ENCODE measurements at places on chromosomes 5 and 9.

- no peak overlapping the region for H3K27ac ChIP-seq
- no peaks in the 10 kb centered on the region for H3K27me3 ChIP-seq
- no peak for DNase-seq
- no peaks in the 10 kb centered on the region for H3K36me3 ChIP-seq
Observed at GRCh38 chr5:35370871-35371270, 140.6 kb upstream of the PRLR start.

DNA sequence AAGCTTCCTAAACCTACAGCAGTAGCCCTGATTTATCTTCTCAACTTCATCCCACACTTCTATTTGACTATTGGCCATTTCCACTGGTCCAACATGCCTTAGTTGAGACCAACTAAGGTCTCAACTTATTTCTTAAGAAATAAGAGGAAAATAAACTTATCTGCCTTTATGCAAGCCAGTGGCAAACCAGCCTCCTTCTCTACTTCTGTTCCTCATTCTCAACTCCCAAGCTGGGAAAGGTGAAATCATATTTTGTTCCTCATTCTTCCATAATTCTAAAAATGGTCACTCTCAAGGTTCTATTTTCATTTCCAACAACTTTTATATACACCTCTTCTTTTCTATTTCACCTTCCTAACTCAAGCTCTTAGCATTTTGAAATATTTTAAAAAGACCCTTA lies 149.6 kb upstream of the C9orf72 start:
- no peak for DNase-seq
- H3K27ac ChIP-seq, result no peak overlapping the region
- peaks cover 8% of the 10 kb centered on the region for H3K27me3 ChIP-seq
- no peak overlapping the region for H3K4me3 ChIP-seq

DNA sequence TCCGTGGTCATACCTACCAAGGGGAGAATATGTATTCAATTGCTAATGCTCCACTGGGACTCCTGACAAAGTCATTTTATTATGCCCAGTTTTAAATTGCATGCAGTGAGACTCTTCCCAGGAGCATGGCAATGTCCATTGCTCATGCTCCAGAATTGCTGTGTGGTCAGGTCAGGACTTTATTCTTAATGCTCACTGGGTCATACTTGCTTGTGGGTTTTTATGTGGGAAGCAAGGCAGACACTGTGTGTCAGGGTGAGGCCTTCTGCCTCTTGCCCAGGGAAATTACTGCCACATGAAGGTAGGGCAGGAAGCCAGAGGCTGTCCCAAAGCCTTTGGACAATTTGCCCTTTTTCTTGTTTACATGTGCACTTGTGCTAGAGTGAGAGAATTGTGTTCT lies 164.6 kb upstream of the MEF2C start:
- peaks cover 4% of the 10 kb centered on the region for H3K36me3 ChIP-seq
- H3K4me3 ChIP-seq, result no peak overlapping the region
- H3K27me3 ChIP-seq, result peaks cover 1% of the 10 kb centered on the region
- no peak for DNase-seq

- H3K27me3 ChIP-seq, result no peaks in the 10 kb centered on the region
- no peak overlapping the region for H3K4me3 ChIP-seq
- DNase-seq, result no peak
- no peaks in the 10 kb centered on the region for H3K36me3 ChIP-seq
- H3K4me1 ChIP-seq, result no peaks in the 10 kb centered on the region
Observed at GRCh38 chr5:59923465-59923864, 29.9 kb upstream of the PDE4D start.

DNA sequence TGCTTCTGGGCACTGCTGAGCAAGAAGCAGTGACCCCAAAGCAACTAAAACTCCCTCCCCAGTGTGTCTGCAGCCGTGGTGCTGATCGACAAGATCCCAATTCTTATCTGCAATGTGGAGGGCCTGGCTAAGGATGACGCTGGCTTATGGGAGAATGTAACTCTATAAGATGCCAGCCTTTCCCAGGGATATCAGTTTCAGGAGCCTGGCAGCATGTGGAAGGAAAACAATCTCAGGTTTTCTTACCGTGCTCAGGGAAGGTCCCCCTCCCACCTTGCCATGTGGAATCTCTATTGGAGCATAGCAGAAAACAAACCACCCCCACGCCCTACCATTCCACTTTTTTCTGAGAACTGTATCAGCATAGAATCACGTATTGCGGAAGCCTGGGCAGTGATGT lies 87.7 kb upstream of the PTPN3 start:
- no peak for DNase-seq
- no peak overlapping the region for H3K27ac ChIP-seq
- no peak overlapping the region for H3K4me3 ChIP-seq
- no peaks in the 10 kb centered on the region for H3K4me1 ChIP-seq

GRCh38 chr5:110855961-110856360 lies 117.2 kb downstream of the SLC25A46 start:
- H3K27me3 ChIP-seq, result peaks cover 8% of the 10 kb centered on the region
- no peak for DNase-seq
- peaks cover 9% of the 10 kb centered on the region for H3K4me1 ChIP-seq
- no peak overlapping the region for H3K4me3 ChIP-seq
- H3K27ac ChIP-seq, result no peak overlapping the region

DNA sequence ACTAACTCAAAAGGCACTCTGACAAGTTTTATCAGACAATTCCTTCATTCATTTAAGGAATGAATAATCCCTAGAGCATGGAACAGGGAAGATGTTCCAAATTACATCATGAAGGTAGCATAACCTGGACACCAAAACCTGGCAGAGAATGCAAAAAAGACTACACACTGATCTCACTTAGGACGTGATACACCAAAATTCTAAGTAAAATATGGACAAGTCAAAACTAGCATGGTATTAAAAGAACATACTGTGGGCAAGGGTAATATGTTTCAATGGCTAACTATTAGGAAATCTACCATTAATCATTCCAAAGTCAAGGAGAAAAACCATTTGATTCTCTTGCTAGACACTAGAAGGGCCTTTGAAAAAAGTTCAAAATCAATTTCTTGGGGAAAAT lies 176.5 kb downstream of the HSPA4 start:
- H3K4me3 ChIP-seq, result no peak overlapping the region
- no peak for DNase-seq
- no peak overlapping the region for H3K27ac ChIP-seq
- H3K36me3 ChIP-seq, result no peaks in the 10 kb centered on the region
- H3K4me1 ChIP-seq, result no peaks in the 10 kb centered on the region

DNA sequence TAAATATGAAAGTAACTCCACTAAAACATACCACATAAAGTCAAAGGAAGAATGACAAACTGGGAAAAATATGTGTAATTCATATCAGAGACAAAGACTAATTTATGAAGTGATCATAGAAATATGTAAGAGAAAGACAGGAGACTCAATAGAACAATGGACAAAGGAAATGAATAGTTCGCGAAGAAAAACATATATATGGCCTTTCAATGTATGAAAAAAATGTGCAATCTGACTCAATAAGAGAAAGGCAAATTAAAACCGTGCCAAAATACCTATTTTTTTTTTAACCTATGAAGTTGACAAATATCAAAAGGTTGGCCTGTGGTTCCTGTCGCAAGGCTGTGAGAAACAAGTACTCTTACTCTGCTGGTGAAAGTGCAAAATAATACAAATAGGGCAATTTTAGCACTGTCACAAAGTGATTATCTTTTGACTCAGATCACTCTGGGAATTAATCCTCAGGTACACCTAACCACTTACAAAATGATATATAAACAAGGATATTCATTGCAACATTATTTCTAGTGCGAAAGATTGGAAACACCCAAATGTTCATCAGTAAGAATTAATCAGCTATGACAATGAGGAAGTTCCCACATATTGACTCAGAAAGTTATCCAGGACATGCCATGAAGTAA lies 3.7 kb downstream of the C9 start:
- no peaks in the 10 kb centered on the region for H3K27me3 ChIP-seq
- H3K4me1 ChIP-seq, result no peaks in the 10 kb centered on the region
- H3K27ac ChIP-seq, result no peak overlapping the region
- no peaks in the 10 kb centered on the region for H3K36me3 ChIP-seq
- no peak for DNase-seq

DNA sequence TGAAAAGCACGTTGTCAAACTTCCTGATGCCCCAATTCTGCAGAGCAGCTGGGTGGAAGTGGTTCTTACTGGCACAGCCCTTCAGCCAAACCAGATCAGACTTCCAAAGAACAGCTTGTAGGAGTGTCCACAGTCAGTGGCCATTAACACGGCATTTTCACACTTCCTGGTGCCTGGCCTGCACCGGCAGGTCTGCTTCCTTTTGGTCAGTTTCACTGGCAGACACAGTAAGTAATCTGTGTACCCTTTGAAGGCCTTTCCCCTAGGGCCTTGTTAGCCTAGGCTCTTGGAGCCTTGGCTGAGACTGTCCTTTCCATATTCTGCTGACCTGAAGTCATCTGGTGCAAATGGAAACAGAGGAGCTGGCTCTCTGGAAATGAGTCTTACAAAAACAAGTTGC lies 297.5 kb upstream of the TNC start:
- no peak overlapping the region for H3K27ac ChIP-seq
- no peak for DNase-seq
- H3K36me3 ChIP-seq, result no peaks in the 10 kb centered on the region

DNA sequence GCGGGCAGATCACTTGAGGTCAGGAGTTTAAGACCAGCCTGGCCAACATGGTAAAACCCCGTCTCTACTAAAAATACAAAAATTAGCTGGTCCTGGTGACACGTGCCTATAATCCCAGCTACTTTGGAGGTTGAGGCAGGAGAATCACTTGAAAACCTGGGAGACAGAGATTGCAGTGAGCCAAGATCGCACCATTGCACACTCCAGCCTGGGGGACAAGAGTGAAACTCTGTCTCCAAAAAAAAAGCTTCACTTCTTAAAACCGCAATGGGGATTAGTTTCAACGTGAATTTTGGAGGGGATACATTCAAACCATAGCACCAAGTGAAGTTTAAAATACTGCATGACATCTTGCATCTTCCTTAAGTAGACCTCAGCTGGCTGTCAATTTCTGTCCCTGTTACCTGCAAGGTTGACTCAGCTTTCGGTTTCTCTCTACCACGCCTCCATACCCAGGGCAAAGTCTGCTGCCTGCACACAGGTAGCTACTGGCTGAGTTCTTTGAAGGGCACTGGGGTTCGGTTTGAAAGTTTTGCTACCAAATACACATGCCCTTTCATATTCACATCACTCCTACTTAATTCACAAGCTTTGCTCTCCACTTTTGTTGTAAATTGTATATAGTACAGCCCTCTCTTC lies 69.3 kb downstream of the KIAA1958 start:
- no peaks in the 10 kb centered on the region for H3K27me3 ChIP-seq
- no peak overlapping the region for H3K4me3 ChIP-seq
- peaks cover 4% of the 10 kb centered on the region for H3K4me1 ChIP-seq
- DNase-seq, result no peak

- H3K36me3 ChIP-seq, result no peaks in the 10 kb centered on the region
- H3K4me3 ChIP-seq, result no peak overlapping the region
- no peak for DNase-seq
- no peaks in the 10 kb centered on the region for H3K4me1 ChIP-seq
- H3K27me3 ChIP-seq, result no peaks in the 10 kb centered on the region
- no peak overlapping the region for H3K27ac ChIP-seq
Observed at GRCh38 chr5:30749971-30750370, 443.5 kb upstream of the CDH6 start.

GRCh38 chr5:150186137-150186536 lies 3.7 kb upstream of the SLC6A7 start:
- no peaks in the 10 kb centered on the region for H3K36me3 ChIP-seq
- no peak overlapping the region for H3K4me3 ChIP-seq
- H3K27me3 ChIP-seq, result peaks cover 30% of the 10 kb centered on the region
- DNase-seq, result no peak
- H3K27ac ChIP-seq, result no peak overlapping the region
- H3K4me1 ChIP-seq, result no peaks in the 10 kb centered on the region

GRCh38 chr9:102405218-102405867 lies 589.8 kb upstream of the CYLC2 start:
- H3K27me3 ChIP-seq, result no peaks in the 10 kb centered on the region
- no peak for DNase-seq
- no peak overlapping the region for H3K4me3 ChIP-seq
- no peaks in the 10 kb centered on the region for H3K36me3 ChIP-seq
- no peak overlapping the region for H3K27ac ChIP-seq

DNA sequence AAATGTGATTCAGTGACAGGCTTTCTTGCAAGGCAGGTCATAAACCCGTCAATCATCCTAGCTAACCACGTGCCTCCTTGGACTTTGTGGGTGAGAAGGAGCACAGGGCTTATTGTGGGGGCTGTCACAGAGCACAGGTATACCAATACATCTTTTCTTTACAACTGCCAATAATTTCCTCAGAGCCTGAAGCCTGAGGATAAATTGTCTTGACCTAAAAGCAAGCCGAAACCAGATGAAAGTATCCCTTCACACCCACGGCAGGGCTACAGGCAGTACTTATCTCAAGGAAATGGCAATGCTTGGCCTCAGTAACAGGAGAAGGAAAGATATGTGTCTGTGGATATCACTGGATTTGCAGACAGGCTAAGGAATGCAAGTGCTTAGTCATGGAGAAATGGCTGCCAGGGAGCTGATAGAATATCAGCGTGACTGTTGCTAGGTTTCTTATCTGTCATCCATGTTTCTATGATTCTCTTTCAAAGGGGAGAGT lies 90.3 kb upstream of the ZNF366 start:
- H3K36me3 ChIP-seq, result no peaks in the 10 kb centered on the region
- H3K27ac ChIP-seq, result no peak overlapping the region
- no peaks in the 10 kb centered on the region for H3K4me1 ChIP-seq

DNA sequence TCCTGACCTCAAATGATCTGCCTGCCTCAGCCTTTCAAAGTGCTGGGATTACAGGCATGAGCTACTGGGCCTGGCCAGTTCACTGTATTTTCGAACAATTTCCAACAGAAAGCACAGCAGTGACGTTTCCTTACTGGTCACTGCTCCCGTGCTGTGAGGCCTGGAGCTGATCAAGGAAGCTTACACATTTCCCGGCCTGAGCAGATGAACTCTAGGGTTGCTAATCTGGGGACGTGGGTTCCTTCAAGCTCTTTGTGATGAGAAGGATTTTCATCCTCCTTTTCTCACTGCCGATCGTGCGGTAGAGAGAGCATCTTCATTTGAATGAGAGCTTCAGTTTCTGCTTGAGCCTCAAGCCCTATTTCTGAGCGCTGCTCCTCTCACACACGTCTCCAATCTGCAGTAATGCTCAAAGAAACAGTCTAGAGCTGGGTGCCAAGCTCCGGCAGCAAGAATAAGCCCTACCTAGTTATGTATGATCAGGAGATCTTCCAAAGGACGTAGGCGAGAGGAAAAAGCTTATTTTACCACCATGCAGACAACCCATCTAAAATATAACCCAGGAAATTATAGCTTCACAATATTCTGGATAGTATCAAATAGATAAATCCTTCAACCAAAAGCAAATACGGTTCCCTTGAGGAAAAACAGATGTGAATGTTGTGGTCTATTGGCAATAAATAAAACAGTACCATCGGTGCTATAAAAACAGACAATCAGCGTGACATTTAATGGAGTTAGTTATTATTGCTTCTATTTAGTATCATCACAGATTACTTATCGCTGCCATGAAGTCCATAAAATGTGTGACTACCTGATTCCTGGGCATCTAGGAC lies 7.3 kb upstream of the SPATA24 start:
- H3K27ac ChIP-seq, result no peak overlapping the region
- no peaks in the 10 kb centered on the region for H3K27me3 ChIP-seq
- H3K36me3 ChIP-seq, result peaks cover 37% of the 10 kb centered on the region
- H3K4me1 ChIP-seq, result peaks cover 49% of the 10 kb centered on the region

All from activated T-helper 2 cell treated with anti-CD3 and anti-CD28 coated beads, Interferon-gamma antibody, Interleukin-2, Interleukin-4, amounts not matched to agents 10 μg/mL and 5 μg/mL and 100 μg/mL, durations not matched to agents 14 hours and 24 hours and 36 hours (primary cell).